Activated T-helper 2 cell treated with anti-CD3 and anti-CD28 coated beads, Interferon-gamma antibody, Interleukin-2, Interleukin-4, amounts not matched to agents 10 μg/mL and 5 μg/mL and 100 μg/mL, durations not matched to agents 14 hours and 24 hours and 36 hours (primary cell): ENCODE measurements at places on chromosomes 1 and 21. TPM values are rescaled to one million over a fixed set of nuclear protein-coding genes. Genes with fewer than 3 reads are reported as not detected.

DNA sequence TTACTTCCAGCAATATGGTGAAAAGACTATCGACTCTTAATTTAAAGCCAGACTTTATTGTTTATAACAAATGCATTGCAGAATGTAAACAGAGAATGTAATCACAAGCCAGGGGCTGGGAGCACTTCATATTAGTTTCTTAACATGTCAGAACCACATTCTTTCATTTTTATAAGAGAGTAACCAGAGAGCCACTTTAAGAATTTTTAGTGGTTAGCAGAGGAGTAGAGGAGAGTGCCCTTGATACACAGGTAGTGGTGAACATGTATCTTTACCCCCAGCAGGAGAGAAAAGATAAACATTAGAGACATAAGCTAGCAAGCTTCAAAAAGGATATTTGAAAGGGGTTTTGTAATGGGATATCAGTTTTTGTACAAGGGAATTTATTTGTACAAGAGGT lies 11.1 kb downstream of the AMY2B start:
- no peak for DNase-seq

GRCh38 chr1:207248544-207249198 lies 72.8 kb upstream of the CD55 start:
- no peak for DNase-seq

- no peak for DNase-seq
Observed at GRCh38 chr1:226723657-226724532, 15.2 kb downstream of the ITPKB start.

DNA sequence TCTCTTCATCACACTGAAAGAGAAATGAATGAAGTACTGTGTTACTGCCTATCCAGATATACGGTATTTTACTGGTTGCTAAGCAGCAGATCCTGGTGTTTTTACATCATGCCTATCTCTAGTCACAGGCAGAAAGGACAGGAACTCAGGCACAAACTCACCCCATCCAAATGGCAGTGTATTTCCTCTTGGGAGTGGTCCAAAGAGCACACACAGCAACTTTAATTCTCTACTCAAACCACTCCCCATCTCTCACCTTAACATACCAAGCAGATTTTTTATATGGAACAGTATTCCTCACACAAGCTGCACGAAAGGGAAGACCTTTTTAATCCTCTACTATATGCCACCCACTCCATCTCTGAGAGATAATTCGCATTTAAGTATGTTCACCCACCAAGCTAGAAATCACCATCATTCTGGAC lies 27.3 kb downstream of the EIF4G3 start:
- DNase-seq, result no peak

DNA sequence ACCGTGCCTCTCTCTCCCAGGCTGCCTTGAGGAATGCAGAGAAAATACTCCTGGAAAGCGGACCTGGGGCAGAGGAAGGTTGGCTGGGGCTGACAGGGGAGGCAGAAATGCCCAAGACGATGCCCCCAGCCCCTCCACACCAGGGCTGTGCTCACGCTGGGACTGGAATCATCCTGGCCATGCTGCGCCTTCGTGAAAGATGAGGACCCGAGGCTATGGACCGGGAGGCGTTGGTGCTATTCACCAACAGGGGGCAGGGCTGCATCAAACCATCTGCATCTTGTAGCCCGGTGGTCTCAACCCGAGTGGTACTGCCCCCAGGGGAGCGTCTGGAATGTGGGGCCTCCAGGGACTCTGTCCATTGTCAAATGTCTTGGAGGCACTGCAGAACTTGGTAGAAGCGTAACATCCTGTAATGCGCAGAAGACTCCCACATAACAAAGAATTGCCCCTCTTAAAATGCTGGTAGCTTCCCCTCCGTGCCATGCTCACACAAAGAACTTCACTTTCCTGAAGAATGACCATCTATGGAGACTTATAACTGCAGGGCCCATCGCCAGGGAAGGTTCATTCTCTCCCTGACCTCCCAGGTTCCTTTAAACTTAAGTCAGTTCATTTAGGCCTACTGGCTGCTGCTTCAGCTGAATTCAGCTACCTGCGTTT lies 251.2 kb downstream of the RRAGC start:
- no peak for DNase-seq

DNA sequence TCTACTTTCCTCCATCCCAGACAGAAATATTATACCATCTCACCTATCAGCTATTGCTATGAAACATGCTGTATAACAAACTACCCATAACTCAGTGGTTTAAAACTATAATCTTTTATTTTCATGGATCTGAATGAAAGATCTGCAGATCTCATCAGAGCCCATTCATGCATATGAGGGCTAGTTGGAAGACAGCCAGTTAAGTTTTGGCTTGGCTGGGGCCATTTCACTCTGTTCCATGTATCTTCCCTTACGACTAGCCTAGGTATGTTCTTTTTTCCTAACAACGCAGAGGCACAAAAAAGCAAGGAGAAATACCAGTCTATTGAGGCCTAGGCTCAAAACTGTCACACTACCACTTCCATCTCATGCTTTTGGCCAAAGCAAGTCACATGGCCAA lies 28.1 kb upstream of the RGS1 start:
- DNase-seq, result no peak

SCNM1 gene
- total RNA-seq, result 82.4 and 89.1 TPM in 2 replicates

- no peak for DNase-seq
Observed at GRCh38 chr1:180837020-180837419, 75.7 kb upstream of the KIAA1614 start.

FLG2 gene
- not detected in 2 replicates for total RNA-seq

GRCh38 chr1:908661-909060 lies 15.1 kb upstream of the SAMD11 start:
- no peak for DNase-seq

- DNase-seq, result no peak
Observed at GRCh38 chr1:168572633-168573032, 3.8 kb upstream of the XCL1 start.

DNA sequence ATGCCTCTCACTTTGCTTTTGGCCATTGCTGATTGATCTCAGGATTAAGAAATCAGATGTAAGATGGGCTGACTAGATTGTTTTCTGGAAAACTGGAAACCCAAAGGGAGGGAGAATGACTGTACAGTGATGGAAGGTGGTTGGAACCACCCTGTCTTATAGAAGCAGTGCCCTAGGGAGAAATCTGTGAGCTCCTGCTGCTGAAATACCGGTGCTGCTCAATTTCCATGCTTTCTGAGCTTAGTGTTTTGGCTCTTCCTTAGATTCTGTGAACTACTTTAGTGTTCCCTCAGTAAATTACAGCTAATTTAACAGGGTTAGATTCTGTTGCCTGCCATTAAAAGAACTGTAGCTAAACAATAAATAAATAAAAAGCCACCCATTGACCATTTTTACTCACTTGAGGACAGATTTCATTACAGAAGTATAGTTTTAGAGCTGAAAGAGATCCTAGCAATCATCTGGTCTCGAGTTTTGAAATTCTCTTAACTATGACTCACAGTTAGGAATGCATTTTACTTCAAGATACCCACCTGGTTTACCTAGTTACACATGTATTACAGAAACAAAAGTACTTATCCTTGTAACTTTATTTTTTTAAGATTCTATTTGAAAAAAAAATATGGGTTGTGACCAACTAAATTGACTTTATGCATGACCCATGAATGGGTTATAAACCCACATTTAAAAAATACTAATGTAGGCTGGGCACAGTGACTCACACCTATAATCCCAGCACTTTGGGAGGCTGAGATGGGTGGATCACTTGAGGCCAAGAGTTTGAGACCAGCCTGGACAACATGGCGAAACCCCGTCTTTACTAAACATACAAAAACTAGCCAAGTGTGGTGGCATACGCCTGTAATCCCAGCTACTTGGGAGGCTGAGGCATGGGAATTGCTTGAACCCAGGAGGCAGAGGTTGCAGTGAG lies 33.2 kb downstream of the CAMSAP2 start:
- DNase-seq, result no peak

LY9 gene
- 0.28 and 0.34 TPM in 2 replicates for total RNA-seq

GRCh38 chr1:90513956-90514355 lies 203.1 kb downstream of the BARHL2 start:
- DNase-seq, result no peak

GRCh38 chr1:28296401-28297261 lies 32.2 kb upstream of the MED18 start:
- DNase-seq, result no peak

DNA sequence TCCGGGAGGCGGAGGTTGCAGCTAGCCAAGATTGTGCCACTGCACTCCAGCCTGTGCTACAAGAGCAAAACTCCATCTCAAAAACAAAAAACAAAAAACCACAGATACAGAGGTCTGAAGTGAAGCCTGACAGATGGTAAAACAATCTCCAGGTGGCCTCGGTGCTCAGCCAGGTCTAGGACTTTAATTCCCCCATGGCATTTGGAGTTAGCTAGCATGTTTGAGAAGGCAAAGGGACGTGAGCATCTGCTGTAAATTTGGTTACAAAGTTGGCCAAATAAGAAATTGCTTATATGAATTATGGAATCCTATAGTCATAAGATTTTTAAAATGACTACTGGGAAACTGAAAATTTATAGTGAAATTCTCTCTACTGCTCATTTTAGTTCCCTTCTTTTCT lies 98.3 kb upstream of the FMN2 start:
- DNase-seq, result no peak

GRCh38 chr21:20739421-20739820 lies 258.8 kb upstream of the NCAM2 start:
- DNase-seq, result no peak

- DNase-seq, result no peak
Observed at GRCh38 chr1:147897029-147897752, 5.4 kb upstream of the GJA8 start.

- DNase-seq, result no peak
Observed at GRCh38 chr1:51115714-51116404, 13.8 kb downstream of the C1orf185 start.

- peak; percentile 23 for DNase-seq
Observed at GRCh38 chr1:43147625-43148327, 24.3 kb downstream of the EBNA1BP2 start.

SHE gene
- total RNA-seq, result 0.05 TPM in 1 of 2 replicates, not detected in the other

DNA sequence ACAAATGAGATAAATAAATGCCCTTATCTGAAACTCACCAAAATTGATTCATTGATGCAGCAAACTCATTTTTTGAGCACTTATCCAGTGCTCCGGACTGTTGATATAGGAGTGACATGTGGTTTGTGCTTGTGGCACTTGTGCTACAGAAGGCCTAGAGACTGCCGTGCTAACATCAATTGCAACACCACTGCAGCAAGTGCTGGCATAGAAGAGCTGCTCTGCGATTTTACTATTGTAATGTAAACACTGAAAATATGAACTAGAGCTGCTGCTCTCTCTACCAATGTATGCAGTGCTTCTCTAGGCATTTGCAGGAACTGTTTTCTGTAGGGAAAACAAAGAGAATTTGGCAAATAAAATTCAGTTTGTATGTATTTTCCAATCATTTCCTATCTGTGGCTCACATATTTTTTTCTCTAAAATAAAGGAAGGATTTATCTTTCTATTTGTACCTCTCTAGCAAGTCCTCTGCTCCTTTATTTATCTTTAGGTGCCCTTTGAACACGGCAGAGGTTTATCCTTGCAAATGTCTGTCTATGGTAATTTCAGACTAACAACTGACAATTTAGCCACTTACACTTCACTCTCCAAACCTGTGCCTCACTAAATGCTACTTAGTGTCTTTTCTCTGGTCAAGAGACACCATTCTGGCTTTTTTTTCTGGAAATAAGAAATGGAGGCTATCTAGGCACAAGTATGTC lies 409.5 kb upstream of the ADGRL2 start:
- DNase-seq, result no peak

GRCh38 chr1:220556641-220557040 lies 28.7 kb downstream of the MARK1 start:
- no peak for DNase-seq

DNA sequence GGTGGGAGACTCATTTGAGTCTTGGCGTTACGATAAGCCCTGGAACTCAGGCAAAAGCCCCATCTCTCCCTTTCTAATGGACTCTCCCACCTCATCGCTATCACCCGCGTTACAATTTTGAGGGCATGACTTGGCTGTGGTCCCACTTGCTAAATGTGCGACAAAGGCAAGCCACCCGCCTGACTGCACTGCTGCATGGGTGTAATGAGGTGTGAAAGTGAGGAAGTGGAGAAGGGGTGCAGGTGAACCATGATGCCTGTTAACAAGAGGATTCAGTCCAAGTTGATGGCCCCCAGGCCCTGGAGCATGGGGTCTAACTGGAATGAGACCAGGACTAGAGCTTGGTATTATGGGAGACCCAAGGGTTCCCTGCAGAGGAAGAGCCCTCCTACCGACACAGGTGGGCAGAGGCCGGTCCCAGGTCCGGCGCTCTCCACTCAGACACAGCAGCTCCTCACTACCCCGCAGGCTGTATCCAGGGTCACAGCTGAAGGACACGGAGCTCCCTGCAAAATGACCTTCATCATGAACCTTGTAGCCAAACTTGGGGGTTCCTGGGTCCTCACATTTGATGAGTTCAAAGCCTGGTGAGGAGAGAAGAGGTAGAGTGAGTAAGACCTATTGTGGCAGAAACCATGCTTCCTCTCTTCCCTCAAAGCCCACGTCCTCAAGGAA lies 165.4 kb upstream of the HMGB4 start:
- no peak for DNase-seq

MNDA gene
- not detected in 2 replicates for total RNA-seq

USP1 gene
- 68.0 and 69.8 TPM in 2 replicates for total RNA-seq

GART gene
- total RNA-seq, result 197 and 199 TPM in 2 replicates

PGLYRP3 gene
- total RNA-seq, result not detected in 2 replicates

MX2 gene
- 5.3 and 6.1 TPM in 2 replicates for total RNA-seq

KIAA1614 gene
- 0.09 and 0.14 TPM in 2 replicates for total RNA-seq

GPR37L1 gene
- total RNA-seq, result not detected in 2 replicates

NPPB gene
- not detected in 2 replicates for total RNA-seq

DYNLT5 gene
- total RNA-seq, result not detected in 2 replicates

- no peak for DNase-seq
Observed at GRCh38 chr1:201015551-201016091, 7.9 kb downstream of the KIF21B start.

GRCh38 chr1:31801458-31801857 lies 14.4 kb downstream of the SPOCD1 start:
- DNase-seq, result no peak

DNA sequence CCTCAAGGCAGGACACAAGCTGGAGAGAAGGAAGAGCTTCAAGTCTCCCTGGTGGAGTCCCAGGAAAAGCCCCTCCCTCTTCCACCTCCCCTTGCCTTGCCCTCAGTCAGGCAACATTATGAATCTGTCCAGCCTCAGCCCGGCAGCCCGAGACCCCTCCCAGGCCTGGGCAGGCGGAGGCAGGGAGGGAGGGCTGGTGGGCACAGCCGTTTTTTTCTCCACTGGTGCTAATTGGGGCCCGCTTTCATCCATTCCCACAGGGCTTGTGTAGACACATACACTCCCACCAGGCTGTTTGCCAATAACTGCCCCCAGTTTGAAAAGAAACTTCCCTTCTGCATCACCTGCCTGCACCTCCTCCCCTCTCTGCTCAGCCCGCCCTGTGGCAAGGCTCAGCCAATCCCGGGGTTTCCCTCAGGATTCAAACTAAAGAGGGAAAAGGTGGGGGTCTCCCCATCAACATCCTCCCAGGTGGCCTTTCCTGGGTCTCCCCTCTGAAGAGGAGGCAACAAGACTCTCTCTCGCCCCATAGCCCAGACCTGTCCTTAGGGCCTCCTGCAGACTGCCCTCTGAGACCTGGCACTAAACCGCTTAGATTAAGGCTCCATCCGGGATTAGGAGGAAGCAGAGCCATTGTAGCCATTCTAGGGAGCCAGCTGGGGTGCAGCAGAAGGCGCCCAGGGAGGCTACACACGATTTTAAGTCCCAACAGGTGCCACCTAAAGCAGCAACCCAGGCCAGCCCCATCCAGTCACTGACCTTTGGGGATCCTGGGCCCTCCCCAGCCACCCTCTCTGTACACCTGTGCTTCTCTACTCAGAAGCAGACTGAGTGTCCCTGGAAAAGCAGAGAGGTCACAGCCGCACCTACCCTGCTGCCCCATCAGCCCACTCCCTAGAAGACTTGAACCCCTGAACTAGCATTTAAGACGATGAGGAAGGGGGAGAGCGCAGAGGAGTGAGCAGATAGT lies 3.5 kb downstream of the IGSF9 start:
- no peak for DNase-seq
